ENCODE measurements at places on chromosomes 2 and 18.

GRCh38 chr18:398935-399630, 101.4 kb downstream of the COLEC12 start:
- DNase-seq, result no peak

GRCh38 chr2:164479460-164479859, 141.8 kb downstream of the GRB14 start:
- DNase-seq, result no peak

DNA sequence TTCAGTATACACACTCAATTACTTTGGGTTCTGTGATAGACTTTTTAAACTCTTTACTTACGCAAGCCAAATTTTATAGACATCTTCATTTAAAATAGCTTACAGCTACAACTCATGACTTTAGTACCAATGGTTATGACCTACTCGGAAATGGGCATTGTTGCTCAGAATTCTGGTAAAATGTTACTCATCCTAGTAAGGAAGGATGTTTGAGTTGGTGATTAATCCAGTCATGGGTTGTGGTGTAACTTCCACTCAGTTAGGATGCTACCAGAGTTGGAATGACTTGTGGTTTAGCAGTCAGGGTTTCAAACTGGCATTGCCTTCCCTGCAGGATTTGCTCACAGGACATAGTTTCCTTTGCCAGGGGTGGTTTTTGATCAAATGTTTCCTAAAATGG, 7.4 kb upstream of the NPC1 start:
- DNase-seq, result peak; percentile 89

GRCh38 chr18:31250902-31251301, 67.1 kb upstream of the DSG1 start:
- DNase-seq, result no peak

- DNase-seq, result peak; percentile 92
Measured at GRCh38 chr2:177263451-177264208, 897 bp downstream of the NFE2L2 start.

- no peak for DNase-seq
Measured at GRCh38 chr2:179646173-179646769, 215.1 kb downstream of the ZNF385B start.

- no peak for DNase-seq
Measured at GRCh38 chr2:84022810-84023431, 436.2 kb downstream of the SUCLG1 start.

DNA sequence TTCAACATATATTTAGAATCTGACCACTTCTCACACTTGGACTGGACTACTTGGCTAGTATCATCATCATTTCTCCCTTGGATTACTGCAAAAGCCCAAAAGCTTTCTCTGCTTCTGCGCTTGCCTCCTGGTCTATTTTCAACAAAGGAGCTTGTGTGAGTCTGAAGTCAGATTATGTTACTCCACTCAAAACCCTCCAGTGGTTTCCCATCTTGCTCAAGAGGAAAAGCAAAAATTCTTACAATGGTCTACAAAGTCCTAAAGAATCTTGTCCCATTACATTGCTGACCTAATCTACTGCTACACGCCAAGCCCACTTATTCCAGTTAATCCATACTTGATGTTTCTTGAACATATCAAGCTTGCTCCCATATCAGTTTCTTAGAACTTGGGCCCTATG, 9.6 kb downstream of the PREPL start:
- no peak for DNase-seq

DNA sequence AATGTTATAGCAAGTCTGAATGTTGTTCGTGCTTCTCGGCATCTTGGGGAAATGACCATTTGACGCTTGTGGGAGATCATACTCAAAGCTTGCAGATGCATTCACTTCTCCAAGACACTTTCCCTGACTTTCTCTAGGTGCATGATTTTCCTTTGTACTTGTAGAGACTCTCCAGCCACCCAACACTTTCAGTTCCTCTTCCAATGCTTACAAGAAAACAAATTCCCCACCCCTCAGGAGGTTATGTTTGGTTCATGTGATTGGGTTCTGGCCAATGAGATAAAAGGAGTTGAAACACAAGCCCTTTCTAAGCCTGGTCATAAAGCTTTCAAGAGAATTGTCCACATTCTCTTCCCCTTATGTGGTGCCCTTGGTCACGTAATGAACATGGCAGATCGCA, 156.3 kb downstream of the EPHA4 start:
- no peak for DNase-seq

GRCh38 chr2:236657801-236658200, 88.2 kb downstream of the ACKR3 start:
- no peak for DNase-seq

GRCh38 chr18:3798032-3798431, 348.1 kb downstream of the TGIF1 start:
- DNase-seq, result no peak

DNA sequence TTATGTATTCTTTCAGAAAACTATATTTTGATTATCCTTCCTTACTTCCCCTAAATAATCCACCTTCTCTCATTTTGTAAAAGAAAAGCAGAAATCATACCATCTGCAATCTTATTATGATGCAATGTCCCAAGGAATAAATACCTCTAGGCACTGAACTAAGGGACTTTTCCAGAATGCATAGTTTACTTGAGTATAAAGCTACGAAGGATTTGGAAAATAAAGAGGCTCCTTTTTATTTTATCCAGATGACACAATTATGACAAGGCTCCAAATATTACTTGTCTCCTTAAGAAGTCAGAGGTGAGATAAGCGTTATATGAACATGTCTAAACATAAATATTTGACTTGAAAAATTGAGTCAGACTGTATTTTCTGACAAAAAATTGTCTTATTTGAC, 72.1 kb downstream of the COL3A1 start:
- no peak for DNase-seq

- no peak for DNase-seq
Measured at GRCh38 chr2:45329045-45329677, 281.9 kb downstream of the SRBD1 start.

- peak; percentile 2 for DNase-seq
Measured at GRCh38 chr2:104702031-104702850, 151.7 kb upstream of the POU3F3 start.

DNA sequence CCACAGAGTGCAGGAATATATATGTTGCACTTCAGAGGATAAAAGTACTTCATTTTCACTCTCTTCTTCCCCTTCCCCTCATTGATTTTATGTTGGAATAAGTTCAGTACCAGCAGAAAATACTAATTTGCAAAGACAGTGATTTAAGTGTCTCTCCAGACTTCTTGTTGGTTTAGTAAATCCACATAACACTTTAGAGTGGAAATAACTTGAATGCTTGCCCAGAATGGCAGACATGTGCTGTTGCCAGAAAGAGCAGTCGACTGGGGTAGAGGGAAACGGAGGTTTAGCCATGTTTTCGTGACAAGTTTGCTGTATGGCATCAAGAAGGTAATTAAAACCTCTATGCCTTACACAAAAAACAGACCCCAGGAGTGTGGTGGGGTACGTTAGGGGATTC, 246.0 kb upstream of the CXCR4 start:
- no peak for DNase-seq

- DNase-seq, result no peak
Measured at GRCh38 chr2:177243476-177243875, 21.1 kb downstream of the NFE2L2 start.

DNA sequence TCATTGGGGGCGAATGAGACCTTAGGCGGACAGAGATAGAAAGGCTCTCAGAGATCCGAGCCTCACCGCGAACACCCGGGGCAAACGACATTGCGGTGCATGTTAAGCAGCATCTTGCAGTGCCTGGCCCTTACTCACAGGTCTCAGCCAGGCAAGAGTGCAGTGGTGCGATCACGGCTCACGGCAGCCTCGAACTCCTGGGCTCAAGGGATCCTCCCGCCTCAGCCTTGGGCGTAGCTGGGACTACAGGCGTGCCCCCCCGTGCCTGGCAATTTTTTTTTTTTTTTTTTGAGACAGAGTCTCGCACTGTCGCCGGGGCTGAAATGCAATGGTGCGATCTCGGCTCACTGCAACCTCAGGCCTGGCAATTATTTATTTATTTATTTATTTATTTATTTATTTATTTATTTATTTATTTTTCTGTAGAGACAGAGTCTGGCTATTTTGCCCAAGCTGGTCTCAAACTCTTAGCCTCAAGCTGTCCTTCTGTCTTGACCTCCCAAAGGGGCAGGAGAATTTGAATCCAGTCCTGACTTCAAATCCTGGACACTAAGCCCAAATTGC, 1.3 kb downstream of the LAMA3 start:
- DNase-seq, result no peak

DNA sequence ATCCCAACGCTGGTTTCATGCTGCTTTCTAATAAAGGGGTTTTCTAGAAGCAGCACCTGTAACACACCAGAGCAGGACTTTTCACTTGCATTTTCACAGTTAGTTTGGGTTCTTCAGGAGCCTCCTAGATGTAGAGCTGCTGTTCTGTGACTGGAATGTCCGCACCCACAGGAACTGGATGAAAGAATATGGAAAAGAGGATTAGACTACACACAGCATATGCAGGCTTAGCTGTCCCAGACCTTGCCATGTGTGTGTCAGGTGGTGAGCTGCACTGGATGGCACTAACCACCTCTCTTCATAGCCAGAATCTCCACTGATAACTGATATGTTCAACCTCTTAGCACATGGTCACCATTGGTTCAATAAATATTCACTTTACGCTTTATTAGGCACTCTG, 112.1 kb upstream of the POU3F3 start:
- no peak for DNase-seq

- DNase-seq, result no peak
Measured at GRCh38 chr2:85811180-85812093, 57.6 kb downstream of the ATOH8 start.

DNA sequence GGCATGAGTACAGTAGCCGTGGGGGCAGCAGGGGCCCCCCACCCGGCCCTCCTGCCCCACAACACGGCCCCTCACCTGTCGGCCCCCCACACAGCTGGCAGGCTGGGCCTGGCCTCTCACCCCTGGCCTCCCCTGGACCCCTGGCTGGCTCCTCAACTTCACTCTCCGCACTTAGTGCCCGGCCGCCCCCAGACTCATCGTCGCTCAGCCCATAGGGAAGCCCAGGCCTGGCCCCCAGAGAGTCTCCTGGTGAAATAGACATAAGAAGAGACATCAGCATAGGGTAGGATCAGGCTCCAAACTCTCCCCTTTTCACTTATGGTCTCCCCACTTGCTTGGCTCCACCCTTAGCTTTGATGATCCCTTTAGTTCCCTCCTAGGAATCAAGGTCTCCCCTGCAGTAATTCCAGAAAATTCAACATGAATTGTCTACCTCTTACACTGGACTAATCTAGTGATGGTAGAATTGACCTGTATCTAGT, 1.7 kb downstream of the ZNF513 start:
- DNase-seq, result no peak

- DNase-seq, result no peak
Measured at GRCh38 chr2:46874236-46874929, 41.2 kb downstream of the MCFD2 start.

DNA sequence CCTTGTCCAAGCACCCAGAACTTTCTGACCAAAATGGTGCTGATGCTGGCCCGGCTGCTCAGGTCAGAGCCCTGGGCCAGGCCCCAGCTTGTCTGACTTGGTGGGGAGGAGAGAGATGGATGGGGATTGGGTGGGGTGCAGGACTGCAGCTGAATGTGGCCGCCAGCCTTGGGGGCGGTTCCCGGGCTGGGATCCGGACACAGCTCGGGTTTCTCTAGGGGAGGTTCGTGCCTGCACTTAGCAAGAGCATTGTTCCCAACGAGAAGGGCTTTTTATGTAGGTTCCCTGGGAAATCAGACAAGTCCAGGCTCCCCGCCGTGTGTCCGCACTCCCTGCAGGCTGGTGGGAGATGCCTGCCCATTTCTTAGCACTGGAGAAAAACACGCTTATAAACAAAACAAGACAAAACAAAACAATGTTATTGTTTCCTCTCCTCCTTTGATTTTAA, 50.5 kb upstream of the HS6ST1 start:
- DNase-seq, result no peak

DNA sequence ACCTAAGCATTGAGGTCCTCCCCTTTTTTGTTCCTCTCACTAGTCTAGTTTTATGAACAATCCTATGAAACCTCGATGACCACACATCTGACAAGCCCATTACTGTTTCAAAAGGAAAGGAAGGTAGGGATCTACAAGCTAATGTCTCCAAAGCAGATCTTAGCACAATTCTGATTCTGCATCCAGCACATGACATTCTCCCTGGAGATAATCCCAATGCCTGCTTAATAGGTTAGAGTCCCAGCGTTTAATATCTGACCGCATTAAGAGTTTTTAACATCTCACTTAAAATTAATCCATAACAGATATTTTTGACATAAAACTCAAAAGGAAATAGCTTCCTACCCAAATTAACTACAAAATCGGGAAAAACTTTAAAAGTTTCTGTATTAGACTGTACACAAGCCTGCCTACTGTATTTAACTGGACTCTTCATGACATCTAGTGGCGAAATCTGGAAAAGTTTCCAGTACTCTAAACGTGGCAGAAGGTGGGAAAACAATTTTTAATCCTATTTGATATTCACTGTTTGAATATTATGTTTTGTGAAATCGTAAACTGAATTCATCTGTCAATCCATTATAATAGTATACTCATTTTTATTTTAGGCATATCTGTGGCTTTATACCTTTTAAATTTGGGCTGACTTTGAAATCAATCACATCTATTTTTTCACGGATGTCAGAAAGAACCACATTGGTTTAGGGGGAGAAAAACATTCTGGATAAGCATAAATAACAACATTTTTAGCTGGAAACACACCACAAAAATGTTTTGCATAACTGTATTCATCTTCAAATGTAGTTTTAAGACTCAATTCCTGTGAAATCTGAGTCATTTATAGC, 62.4 kb downstream of the TXNL1 start:
- no peak for DNase-seq

DNA sequence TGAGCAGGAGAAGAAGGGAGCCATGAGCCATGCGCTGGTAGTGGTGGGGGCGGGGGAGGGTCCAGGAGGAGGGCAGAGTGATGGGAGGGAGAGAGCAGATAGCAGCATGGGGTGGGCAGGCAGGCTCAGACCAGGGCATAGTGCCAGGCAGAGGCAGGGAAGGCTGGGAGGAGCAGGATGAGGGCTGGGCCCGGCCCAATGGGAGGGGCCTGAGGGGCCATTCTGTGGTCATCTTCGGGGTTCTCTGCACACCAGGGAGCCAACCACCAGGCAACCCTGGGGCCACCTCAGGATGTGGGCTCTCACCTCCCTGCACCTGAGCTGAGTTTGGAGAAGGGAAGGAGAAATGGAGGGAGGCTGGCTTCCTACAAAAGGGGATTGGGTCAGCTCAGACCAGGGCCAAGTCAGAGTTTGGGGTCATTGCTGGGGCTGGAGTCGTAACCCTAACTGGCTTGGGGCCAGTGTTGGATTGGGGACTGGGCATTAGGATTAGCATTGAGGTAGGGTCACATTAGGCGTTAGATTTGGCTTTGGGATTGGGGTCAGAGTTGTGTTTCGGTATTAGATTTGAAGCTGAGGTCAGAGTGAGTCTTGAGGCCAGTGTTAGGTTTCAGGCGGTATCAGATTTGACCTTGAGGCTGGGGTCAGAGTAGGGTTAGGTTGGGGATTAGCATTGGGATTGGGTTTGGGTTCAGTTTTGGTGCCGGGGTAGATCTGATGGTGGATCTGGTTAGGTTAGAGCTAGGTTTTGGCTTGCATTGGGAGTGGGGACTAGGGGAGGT, 11.2 kb downstream of the VIL1 start:
- DNase-seq, result no peak

GRCh38 chr2:11669454-11670291, at the start of gene NTSR2:
Gene NTSR2 (minus strand): TSS chr2:11670195. CDS start chr2:11670129, 66 bp downstream.
- no peak for DNase-seq
